AG04450 (cell line): ENCODE measurements at places on chromosomes 6 and 20.
A peak's percentile ranks its signal among the peaks of the same experiment; 100 is the strongest.

GRCh38 chr6:47034926-47035325 is 7.2 kb downstream of the ADGRF1 start:
- DNase-seq: peak; percentile 15

DNA sequence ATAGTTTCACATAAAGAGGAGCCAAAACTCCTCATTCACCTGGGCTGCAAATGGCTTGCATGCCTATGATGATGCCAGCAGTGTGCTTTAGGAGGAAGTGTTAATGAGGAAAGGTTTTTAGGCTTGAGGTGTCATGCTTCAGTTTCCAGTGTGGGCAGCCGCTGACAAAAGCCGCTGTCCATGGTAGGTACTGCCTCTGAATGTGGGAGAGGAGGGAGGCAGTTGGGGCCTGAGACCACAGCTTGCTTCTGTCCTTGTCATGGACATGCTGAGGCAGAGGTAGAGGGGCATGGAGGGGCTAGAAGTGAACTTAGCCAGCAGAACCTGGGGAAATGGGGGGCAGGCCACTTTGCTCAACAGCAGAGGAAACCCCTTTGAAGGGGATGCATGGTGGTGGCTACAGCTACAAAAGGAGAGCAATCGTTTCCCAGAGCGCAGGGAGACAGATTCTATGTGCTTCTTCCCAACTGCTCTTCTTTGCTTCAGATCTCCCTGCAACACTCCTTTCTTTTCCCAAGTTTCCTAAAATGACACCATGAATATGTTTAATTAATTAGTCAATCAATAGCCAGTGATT is 372.1 kb upstream of the CNR1 start:
- DNase-seq: no peak

GRCh38 chr6:107442938-107443607 is 16.3 kb downstream of the PDSS2 start:
- no peak for DNase-seq

GRCh38 chr20:1210501-1210900 is 7.2 kb downstream of the C20orf202 start:
- no peak for DNase-seq

- DNase-seq: no peak
These were observed 493.1 kb upstream of the FLRT3 start for GRCh38 chr20:14830466-14830865.
